ENCODE measurements at places on chromosomes 1 and 21.

GRCh38 chr1:7916501-7916830 is 24.2 kb downstream of the TNFRSF9 start:
- DNase-seq = no peak

DNA sequence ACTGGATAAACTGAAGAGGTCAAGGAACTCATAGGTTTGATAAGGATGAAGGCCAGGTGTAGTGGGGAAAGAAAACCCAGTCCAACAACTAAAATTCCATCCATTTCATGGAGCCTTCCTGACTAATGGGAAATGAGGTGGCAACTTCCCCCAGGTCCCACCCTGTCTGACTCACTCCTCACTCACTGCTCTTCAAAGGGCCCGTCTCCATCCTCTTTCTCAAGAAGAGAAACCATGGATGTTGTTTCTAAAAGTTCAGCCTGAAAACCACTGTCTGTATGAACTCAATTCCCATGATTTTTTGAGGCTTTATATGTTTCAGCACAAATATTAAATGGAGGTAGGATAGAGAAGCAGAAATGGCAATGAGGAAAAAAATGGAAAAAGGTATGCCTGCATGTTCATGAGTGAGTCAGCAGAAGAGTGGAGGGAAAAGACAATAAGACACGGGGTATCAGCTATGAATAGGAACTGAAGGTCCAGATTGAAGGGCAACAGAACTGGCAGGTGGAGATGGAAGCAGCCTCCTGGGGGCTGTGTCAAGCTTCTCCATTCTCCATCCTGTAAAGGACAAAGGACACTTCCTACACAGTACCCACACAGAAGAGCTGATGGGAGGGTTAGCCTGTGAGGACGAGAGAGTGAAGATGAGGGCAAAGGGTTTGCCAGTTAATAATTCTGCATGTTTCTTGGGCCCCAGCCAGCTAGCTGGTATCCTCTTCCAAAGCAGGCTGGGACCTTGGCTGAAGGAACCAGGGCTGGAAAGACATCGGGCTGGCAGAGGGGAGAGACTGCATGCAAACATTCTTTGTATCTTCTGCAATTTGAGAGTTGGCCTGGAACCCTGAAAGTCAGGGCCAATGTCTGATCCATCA is 5.5 kb upstream of the ELOVL1 start:
- peak; percentile 61 for DNase-seq

DNA sequence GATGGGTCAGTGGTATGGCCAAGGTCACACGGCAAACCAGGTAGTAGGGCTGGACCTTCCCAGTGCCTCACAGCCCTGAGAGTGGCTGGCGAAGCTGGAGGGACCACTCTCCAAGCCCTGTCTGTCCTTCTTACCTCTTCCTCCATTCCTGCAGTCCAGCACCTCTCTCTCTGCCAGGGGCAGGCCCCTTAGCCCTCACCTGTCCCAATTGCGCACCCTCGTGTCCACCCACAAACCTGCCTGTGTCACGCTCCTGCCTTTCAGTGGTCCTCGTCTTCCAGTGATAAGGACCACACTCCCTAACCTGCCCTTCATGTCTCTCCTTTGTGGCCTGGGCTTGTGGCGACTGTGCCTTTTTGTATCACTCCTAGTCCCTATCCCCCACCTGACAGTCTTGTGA is 3.4 kb downstream of the PODN start:
- no peak for DNase-seq

GRCh38 chr21:35484851-35485250 is 435.7 kb upstream of the RUNX1 start:
- no peak for DNase-seq

GRCh38 chr1:90143591-90143990 is 148.7 kb downstream of the ZNF326 start:
- DNase-seq = no peak

DNA sequence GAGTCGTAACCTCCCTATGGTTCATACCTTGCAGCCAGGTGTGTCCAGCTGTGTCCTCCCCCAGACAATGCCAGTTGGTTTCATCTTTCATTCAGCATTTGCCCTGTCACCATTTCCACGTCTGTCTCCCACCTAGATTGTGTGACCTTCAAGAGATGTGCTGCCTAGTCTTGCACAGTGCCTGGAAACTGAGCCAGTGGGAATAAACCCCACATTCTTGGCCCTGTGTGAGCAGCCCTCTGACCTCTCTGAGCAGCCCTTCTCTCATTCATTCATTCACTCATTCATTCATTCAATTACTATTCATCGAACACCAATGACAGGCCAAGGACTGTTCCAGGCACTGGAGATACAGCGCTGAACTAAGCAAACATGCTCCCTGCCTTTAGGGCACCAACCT is 115.7 kb downstream of the GRIK3 start:
- DNase-seq = no peak

- no peak for DNase-seq
Observed at GRCh38 chr1:202081992-202082391, 40.7 kb upstream of the GPR37L1 start.

- no peak for DNase-seq
Observed at GRCh38 chr1:241838897-241839296, 9.1 kb upstream of the EXO1 start.

DNA sequence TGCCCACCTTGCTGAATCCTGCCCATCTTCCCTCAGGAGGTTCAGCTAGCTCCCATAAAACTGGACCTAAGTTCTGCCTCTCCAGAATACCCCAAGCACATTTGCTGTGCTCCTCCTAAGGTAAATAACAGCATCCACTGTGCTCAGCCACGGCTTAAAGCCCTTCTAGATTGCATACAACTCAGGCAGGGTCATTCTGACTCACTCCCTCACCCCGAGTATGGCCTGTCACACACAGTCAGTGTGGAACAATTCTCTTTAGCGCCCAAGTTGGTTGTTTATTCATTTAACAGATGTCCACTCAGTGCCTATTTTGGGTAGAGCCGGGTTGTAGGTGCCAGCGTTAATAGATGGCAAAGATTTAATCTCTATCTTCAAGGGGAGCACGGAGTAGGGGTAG is 147.5 kb upstream of the EDN2 start:
- no peak for DNase-seq

DNA sequence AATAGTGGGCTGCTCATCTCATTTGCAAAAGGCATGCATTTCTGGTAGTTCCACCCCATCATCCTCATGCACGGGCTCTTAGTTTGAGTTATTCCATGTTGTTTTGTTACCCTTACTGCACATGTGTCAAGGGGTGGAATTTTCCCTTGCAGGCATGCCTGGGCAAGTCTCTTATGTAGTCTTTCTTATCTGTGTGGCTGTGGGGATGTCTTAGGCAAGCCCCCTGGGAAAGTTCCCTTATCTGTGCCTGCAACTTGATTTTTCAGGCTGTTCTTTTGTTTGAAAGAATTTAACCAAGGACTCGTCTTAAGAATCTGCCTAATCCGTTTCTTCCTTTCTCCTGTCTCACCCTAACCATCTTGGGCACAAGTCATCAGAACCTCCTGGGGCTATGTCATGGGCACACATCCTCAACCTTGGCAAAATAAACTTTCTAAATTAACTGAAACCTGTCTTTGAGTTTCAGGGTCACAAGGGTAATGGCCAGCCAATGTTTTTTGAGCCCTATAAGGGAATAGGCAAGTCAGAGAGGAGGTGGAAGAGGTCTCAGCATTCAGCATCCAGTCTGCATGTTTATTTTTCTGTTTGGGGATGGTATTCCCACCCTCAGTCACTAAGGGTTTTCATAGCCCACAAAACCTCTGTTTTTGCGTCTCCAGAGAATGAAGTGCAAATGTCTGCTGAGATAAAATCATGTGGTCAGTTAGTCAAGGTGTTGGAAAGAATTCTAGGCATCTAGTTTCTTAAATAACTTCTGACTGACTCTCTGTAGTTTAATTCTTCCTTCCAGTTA is 579.7 kb downstream of the PLA2G4A start:
- no peak for DNase-seq

- DNase-seq = peak; percentile 41
Observed at GRCh38 chr1:100344774-100345173, 7.5 kb upstream of the CDC14A start.

GRCh38 chr1:147409886-147410285 is 131.4 kb upstream of the BCL9 start:
- DNase-seq = no peak

DNA sequence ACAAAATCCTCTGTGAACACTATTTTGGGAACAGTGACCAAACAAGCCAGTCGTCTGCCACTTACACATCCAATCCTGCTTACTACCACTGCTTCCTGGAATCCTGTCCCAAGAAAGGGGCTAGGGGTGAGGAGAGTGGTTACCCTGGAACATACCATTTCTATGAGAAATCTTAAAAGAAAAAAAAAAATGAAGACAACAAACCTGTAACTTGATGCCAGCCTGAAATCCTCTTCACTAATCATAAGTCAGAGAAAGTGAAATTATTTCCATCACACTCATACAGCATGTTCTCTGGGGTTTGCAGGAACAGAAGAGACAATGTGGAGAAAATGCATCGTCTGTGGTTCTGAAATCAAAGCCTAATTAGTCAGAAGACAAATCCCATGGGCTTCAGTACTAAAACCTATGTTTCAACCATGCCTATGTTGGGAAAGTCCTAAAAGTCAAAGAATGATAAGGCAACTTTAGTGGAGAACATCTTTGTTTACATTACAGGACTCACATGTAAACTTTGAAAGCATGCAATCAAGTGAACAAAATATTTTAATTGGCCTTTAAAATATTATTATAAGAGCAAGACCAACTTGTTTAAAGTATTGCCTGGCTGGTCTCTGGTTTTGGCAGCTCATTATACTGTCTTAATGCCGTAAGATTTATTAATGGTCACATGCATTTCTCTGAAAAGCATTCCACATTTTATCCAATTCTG is 220.7 kb downstream of the LTN1 start:
- no peak for DNase-seq

GRCh38 chr1:44275991-44276405 is 62.7 kb downstream of the DMAP1 start:
- DNase-seq = peak; percentile 55

DNA sequence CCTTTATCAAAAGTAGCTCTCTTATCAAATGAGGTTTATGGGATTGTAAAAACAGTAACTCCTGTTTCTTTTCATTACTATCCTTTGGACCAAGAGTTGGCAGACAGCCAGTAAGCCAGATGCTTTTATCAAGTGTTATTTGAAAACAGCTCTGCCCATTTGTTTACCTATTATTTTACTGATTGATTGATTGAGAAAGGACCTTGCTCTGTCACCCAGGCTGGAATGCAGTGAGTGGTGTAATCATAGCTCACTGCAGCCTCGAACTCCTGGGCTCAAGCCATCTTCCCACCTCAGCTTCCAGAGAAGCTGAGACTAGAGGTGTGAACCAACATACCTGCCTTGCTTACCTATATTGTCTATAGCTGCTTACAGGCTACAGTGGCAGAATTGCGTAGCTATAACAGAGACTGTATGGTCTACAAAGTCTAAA is 3.6 kb downstream of the PRKAB2 start:
- peak; percentile 46 for DNase-seq

- no peak for DNase-seq
Observed at GRCh38 chr1:177849130-177849529, 120.7 kb downstream of the SEC16B start.

DNA sequence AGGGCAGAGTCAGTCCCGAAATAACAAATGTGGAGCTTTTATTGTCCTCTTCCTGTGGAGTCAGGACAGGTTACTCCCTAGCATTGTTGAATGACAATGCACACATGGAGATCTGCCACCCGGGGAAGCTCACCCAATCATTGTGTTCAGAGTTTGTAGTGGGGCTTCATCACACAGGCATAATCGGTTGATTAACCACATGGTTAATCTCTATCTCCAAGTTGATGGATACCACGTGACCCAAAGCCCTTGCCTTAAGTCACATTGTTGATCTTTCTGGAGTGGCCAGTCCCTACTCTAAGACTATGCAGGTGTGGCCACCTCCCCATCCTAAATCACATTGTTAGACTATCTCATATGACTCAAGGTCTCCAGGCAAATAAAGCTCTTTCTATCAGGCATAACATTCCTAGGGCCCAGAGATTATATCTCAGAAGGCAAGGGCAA is 2.6 kb upstream of the C1orf141 start:
- peak; percentile 30 for DNase-seq

DNA sequence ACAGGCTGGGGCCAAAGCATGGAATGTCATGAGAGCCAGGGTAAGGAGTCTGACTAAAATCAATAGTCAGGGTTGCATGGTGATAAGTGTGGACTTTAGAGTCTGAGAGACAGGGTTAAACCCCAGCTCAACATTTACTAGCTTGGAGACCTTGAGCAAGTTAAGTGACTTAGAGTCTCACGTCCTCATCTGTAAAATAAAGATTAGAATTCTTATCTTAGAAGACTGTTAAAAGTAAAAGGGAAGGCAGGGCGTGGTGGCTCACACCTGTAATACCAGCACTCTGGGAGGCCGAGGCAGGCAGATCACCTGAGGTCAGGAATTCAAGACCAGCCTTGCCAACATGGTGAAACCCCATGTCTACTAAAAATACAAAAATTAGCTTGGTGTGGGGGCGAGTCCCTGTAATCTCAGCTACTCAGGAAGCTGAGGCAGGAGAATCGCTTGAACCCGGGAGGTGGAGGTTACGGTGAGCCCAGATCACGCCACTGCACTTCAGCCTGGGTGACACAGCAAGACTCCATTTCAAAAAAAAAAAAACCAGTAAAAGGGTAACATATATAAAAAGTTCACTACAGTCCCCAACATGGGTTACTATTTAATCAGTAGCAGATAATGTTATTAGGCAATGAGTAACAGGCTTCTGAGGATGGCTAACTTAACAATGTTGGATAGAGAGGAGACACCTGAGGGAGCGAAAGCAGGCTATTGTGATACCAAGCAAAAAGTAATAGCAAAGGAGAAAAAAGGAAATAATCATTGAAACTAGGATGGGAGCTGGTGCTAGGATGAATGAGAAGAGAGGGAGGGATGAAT is 20.8 kb downstream of the TMCO1 start:
- DNase-seq = no peak

DNA sequence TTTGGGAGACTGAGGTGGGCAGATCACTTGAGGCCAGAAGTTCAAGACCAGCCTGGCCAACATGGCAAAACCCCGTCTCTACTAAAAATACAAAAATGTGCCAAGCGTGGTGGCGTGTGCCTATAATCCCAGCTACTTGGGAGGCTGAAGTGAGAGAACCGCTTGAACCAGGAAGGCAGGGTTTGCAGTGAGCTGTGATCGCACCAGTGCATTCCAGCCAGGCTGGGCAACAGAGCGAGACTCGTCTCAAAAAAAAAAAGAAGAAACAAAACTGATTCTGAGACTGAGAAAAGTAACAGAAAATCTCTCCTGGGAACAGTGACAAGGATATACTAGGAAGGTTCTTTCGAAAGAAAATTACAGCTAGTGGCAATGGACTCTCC is 20.9 kb downstream of the USP48 start:
- DNase-seq = no peak

DNA sequence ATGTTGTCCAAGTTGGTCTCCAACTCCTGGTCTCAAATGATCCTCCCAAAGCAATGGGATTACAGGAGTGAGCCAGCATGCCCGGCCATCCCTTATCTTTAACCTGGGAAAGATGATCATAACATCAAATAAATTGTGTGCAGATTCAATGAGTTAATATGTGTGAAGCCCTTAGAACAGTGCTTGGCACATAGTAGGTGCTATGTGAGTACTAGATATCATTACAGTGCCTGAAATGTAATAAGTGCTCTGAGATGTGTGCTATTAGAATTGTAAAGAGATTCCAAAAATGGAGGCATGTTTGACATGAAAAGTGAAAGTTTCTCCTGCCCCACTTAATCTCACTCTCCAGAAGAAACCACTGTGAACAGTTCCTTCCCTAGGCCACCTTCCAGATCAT is 71.8 kb downstream of the RUNX3 start:
- DNase-seq = no peak

- no peak for DNase-seq
Observed at GRCh38 chr1:59223198-59223597, 73.7 kb upstream of the FGGY start.
